ENCODE measurements at places on chromosomes 16 and 17.

GRCh38 chr17:60087882-60088669 is 9.4 kb upstream of the HEATR6 start:
- DNase-seq: no peak

DNA sequence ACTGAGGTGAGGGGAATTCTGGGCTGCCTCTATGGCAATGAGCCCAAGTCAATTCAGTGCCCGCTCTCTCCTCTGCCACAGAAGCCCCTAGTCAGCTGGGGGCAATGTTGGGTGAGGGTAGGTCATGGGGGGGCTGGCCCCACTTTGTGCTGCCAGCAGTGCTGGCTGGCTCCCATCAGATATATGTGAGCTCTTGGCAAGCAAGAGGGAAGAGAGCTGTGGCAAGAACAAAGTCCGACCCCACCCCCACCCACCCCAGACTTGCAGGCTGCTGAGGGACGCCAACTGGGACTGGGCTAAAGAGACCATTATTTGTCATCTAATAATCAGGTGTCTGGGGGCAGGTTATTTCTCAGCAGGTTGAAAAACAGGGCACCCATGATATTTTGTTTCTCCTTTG is 89.4 kb downstream of the YPEL2 start:
- no peak for DNase-seq

GRCh38 chr16:21227866-21228265 is 5.6 kb upstream of the ANKS4B start:
- no peak for DNase-seq

GRCh38 chr16:64878940-64879339 is 242.9 kb downstream of the CDH11 start:
- no peak for DNase-seq

- DNase-seq: no peak
These were observed 47.3 kb upstream of the CMIP start for GRCh38 chr16:81397058-81397878.

DNA sequence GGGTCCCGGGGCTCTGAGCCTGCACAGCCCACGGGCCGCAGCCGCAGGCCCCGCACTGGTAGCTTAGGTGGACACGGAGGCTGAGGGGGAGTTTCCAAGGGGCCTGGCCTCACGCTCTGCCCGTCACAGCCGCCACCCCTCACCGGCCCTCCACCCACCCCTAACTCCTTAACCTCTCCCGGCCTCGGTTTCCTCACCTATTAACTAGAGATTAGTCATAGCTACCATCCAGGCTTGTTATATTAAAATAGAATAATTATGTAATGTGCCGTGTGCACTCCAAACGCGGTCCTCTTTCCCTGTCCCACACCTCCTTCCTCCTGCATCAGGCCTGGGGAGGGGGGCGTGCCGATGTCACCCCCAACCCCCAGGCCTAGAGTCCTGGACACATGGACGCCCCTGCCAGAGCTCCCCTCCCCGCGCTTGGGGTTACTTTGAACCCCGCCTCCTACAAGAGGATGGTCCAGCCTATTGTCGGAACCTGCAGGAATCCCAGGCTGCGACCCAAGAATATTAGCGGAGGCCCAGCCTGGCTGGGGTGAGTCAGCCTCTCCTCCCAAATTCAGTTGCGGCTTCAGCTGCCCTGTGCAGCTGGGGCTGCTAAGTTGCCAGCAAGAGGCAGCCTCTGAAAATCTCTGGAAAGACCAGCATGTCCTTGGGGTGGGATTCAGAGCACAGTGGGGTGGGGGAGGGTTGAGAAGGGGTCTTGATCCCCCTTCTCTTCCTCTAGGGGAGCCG is 17.3 kb downstream of the SOCS3 start:
- DNase-seq: no peak

GRCh38 chr17:57572062-57572461 is 173.0 kb downstream of the CCDC182 start:
- DNase-seq: no peak

DNA sequence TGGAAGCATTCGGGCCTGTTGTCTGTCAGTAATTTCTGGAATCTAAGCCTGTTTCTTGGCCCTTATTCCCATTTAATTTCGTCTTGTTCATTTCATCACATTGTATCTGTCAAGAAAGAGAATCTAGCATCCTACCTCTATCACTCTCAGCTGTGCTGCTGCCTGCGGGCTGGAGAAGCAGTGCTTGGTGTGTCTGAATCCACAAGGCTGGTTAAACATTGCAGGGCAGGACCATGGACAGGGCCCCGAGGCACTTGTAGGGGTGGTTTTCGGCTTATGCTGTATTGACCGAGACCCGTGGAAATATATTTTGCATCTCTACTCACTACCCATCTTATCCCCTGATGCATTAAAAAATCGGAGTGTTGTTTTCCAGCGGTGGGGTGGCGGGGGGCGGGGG is 3.1 kb downstream of the RAB11FIP4 start:
- peak; percentile 71 for DNase-seq

GRCh38 chr17:2194889-2195335 is 108.7 kb downstream of the SMG6 start:
- no peak for DNase-seq

GRCh38 chr16:49620869-49621240 is 235.1 kb downstream of the ZNF423 start:
- no peak for DNase-seq

GRCh38 chr16:67499106-67499505 is 15.8 kb upstream of the AGRP start:
- DNase-seq: no peak

DNA sequence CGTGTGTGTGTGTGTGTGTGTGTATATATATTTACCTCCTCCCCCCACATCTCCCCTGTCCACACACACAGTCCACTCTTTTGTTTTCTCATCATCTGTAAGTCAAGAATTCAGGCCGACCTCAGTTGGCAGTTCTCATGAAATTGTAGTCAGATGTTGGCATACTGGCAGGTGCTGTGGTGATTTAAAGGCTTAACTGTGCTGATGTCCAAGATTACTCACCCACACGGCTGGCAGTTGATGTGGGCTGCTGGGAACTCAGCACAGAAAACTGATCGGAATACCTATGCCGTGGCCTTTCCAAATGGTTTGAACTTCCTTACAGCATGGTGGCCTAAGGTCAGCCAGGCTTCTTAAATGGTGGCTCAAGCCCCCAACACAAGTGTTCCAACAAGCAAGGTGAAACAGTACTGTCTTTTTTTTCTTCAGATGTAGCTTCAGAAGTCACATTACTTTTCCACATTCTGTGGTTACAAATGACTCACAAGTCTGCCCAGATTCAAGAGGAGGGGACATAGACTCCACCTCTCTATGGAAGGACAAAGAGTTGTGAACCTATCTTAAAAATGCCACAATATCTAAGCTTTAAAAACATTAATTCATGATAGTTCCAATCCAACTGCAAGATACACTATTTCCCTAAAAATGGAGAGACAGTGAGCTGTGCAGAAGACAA is 198.5 kb upstream of the HS3ST4 start:
- DNase-seq: no peak

DNA sequence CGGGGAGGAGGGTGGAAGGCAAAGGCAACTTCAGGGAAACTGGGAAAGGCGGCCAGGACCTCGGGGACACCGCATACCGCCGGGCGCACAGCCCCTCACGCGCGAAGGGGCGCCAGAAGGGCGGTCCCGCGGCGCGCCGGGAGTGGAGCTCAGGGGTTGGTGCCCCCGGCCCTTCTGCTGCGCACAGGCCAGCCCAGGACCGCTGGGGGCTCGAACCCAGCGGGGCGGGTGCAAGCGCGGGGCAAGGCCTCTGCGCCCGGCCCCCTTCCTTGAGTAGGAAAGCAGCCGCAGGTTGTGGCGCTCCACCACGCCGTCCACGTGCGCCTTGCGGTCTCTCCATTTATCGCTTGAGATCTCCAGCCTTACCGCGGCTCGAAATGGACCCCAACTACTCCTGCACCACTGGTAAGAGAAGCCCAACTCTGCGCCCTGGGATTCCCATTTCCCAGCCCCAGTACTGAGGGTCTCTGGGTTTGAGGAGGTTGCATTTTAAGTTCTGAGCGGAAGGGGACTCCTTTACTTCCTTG is 3.0 kb upstream of the MT1A start:
- no peak for DNase-seq

DNA sequence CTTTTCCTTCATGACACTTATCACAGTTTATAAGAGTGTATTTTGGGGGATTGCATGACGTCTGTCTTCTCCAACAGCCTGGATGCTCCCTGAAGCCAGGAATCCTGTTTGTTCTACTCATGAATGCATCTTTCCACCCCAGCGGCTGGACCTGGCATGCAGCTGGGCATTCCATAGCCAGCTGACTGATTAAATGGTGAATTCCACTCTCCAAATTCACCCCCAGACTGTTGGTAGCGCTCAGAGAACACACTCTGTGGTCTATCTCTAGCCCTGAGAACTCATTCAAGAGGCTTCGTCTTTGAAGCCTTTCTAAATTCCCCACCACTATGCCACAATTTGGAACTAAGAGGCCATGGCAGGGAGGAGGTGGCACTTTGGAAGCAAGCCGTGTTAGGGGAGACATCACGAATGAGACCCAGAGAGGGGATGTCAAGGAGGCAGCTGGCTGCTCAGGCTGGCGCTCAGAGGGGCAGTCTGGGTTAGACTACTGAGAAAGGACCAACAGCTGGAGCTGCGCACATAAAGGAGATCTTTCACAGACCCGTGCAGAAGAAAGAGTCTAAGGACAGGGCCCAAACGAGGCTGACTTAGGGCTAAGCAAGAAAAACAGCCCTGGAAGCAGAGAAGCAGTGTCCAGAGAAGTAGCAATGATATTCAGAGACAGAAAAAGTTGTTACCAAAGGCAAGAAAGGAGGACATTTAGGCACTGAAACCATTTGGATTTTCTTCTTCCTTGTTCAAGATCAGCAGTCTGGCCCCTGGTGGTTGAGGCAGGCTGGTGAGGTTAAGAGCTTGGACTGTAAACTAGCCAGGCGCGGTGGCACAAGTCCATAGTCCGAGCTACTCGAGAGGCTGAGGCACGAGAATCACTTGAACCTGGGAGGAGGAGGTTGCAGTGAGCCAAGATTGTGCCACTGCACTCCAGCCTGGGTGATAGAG is 42.4 kb upstream of the ZNF629 start:
- DNase-seq: no peak

GRCh38 chr16:84404936-84405639 is 36.8 kb downstream of the ATP2C2 start:
- no peak for DNase-seq

DNA sequence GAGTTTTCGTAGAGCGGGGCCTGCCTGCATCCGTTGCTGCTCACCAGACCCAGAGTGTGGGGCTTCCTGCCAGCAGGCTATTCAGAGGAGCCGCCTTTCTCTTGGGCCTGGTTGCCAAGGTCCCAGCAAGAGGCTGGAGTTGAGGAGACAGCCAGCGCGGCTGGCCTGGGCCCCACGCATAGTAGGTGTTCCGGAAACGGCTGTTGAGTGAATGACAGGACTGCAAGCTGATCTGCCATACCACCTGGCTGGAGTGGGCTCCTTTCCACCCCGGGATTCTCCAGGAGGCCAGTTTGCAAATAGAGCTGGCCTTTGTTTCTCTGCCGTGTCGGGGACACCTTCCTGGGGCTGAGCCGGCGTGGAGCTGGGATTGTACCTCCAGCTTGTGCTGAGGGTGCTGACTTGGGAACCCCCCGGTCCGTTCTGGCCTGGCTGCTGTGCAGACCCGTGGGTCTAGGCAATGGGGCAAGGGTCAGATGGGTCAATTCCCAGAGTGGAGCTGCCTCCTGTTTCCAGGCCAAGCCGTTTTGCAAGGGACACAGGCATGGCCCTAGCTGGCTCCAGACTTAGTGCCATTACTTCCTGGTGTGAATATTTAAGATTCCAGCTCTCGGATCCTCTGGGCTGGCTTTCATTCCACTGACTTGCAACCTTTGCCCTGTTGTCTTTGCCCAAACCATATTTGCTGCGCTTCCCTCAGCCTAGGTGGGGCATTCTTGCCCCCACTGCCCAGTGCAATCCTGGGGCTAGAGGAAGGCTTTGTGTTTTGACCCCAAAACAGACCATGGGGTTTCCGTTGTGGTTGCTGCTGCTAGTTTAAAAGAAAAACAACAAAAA is 68.8 kb downstream of the CMIP start:
- DNase-seq: no peak

GRCh38 chr17:29032857-29033197 is 10.1 kb upstream of the PIPOX start:
- DNase-seq: no peak

- peak; percentile 94 for DNase-seq
These were observed 463 bp downstream of the RILP start for GRCh38 chr17:1648963-1649843.

DNA sequence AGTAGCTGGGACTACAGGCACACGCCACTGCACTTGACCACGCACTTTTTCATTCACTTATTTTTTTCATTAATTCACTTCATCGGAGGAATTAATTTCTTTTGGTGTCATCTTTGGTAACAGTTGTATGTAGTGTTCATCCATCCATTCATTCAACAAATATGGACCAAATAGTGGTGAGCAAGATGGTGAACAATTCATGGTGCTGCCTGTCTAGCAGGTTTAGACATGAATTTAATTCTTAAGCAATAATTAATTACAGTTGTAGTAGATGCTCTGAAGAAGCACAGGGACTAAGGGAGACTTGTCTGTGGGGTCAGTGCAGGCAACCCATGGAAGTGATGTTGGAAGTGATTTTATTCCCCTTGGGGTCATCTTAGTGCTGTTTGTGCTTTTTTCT is 22.4 kb downstream of the GDE1 start:
- no peak for DNase-seq

DNA sequence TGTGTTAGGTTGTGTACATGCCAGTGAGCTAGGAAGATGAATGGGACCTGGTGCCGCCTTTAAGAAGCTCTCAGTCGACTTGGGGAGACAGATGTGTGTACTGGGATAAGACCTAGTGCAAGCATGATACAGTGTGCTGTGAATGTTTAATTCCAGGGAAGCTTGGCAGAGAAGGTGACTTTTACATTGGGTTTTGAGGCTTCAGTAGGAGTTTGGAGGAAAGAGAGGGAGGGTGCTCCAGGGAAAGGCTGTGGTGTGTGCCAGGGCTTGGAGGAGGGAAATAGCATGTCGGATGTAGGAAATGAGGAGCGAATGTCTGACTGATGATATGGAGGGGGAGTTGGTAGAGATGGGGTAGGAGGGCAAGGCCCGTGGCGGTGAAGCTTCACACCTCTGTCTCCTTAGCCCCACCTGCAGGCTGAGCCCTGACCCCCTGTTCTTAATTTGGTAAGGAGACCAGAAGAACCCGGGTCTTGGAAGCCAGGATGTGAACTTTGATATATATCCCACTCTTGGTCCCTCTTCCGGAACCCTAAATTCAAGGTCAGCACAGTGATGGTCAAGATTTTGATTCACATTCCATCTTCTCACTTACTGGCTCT is 76.6 kb downstream of the PLCG2 start:
- DNase-seq: no peak

- DNase-seq: peak; percentile 79
These were observed 40.0 kb upstream of the CCR7 start for GRCh38 chr17:40605306-40605705.

DNA sequence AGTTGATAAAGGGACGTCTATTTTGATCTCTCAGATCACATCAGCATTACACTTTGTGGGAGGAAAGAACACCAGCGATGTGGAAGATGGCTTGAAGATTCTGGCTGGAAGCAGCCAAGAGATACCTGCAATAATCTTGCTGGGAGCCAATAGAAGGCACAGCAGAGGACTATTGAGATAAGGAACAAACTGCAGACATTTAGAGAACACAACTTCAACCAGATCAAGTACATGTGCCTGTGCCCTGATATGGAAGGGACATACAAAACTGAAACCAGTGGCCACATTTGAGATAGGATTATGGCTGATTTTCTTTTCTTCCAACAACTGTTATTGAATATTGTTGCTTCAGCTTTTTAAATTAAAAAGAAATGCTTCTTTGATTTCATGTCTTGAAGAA is 18.6 kb upstream of the PSMD7 start:
- no peak for DNase-seq
